ENCODE measurements at places on chromosomes 4 and X. TPM values are rescaled to one million over a fixed set of nuclear protein-coding genes. Genes with fewer than 3 reads are reported as not detected.
A peak's percentile ranks its signal among the peaks of the same experiment; 100 is the strongest.

- H3K36me3 ChIP-seq: no peaks in the 10 kb centered on the region
- DNase-seq: no peak
- H3K4me1 ChIP-seq: no peaks in the 10 kb centered on the region
- no peak overlapping the region for H3K27ac ChIP-seq
Measured at GRCh38 chr4:172945611-172946010, 223.0 kb upstream of the GALNT7 start.

- no peaks in the 10 kb centered on the region for H3K4me1 ChIP-seq
- H3K36me3 ChIP-seq: no peaks in the 10 kb centered on the region
- DNase-seq: no peak
- H3K27ac ChIP-seq: no peak overlapping the region
Measured at GRCh38 chr4:31601793-31602192, 881.6 kb downstream of the PCDH7 start.

DNA sequence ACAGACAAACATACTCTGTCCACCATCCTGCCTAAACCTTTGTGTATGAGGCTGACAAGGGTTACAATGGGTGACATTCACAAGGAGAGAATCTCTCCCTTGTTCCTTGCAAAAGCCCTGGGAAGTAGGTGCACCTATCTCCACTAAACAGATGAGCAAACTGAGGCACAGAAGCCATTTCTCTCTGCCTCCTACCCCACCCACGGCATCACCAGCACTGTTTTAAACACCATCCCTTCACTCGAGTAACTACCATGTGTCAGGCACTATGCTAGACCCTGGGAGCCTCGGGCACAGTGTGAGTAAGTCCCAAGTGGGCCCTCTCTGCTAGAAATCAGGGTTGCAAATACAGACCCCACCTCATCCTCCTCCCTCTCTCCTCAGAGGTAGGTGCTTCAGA is 899 bp downstream of the LYAR start:
- DNase-seq: no peak
- H3K4me1 ChIP-seq: peaks cover 27% of the 10 kb centered on the region

GRCh38 chr4:115361781-115362180 is 248.4 kb upstream of the NDST4 start:
- no peak overlapping the region for H3K4me3 ChIP-seq
- no peak for DNase-seq
- no peak overlapping the region for H3K27ac ChIP-seq
- no peaks in the 10 kb centered on the region for H3K27me3 ChIP-seq
- no peaks in the 10 kb centered on the region for H3K36me3 ChIP-seq

- peaks cover 5% of the 10 kb centered on the region for H3K36me3 ChIP-seq
- H3K27me3 ChIP-seq: no peaks in the 10 kb centered on the region
- DNase-seq: no peak
- H3K4me1 ChIP-seq: no peaks in the 10 kb centered on the region
- no peak overlapping the region for H3K27ac ChIP-seq
Measured at GRCh38 chr4:25929298-25929686, 15.3 kb downstream of the SMIM20 start.

DNA sequence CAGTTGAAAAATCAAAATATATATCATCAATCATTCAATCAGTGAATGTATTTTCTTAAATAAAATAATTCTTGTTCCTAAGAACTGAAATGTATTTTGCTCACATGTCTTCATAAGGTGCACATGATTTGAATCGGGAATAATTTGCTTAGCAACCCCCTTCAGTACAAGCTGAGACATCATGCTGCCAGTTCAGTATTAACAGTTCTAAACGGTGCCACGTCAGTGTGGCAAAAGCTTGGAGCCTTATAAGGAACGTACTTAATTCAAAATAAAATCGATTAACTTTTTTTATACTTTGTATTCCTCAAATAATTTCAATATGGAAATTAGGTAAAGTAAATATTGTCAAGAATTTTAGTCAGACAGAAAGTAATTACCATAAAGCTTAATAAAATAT is 287.9 kb downstream of the CCSER1 start:
- no peak for DNase-seq
- H3K4me3 ChIP-seq: no peak overlapping the region
- no peak overlapping the region for H3K27ac ChIP-seq
- H3K36me3 ChIP-seq: no peaks in the 10 kb centered on the region
- no peaks in the 10 kb centered on the region for H3K4me1 ChIP-seq

DNA sequence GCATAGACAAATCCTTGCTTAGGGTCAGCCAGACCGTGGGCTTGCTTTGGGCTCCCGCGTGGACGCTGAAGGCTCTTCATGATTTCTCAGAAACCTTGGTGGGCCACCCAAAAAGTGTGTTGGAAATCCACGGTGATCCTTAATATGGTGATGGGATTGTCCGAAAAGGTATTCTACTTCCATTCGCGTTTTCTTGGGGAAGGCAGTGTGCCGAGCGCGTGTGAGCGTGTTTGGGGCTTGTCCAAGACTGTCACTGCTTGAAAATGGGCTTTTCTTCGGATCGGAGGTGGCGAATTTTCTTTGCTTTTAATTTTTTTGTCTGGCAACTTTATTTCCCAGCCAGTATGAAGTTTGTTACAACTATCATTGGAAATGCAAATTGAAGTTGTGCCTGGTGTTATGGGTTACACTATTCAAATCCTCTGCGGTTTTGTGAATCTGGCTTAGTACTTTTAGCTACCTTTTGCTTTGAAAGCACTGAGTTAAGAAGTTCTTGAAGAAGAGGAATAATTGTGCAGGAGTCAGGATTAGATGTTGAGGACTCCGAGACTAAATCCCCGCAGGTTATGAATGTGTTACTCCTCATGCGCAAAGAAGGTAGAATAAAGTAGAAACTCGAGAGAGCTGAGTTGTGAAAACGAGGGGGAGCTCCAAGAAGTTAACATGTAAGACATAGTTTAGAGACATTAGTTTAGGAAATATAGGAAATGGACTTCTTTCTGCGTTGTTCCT is 3.2 kb downstream of the SPRY1 start:
- H3K4me1 ChIP-seq: peaks cover 31% of the 10 kb centered on the region
- no peak for DNase-seq
- peak overlapping the region; percentile 38 for H3K4me3 ChIP-seq
- H3K27ac ChIP-seq: no peak overlapping the region
- no peaks in the 10 kb centered on the region for H3K36me3 ChIP-seq

DNA sequence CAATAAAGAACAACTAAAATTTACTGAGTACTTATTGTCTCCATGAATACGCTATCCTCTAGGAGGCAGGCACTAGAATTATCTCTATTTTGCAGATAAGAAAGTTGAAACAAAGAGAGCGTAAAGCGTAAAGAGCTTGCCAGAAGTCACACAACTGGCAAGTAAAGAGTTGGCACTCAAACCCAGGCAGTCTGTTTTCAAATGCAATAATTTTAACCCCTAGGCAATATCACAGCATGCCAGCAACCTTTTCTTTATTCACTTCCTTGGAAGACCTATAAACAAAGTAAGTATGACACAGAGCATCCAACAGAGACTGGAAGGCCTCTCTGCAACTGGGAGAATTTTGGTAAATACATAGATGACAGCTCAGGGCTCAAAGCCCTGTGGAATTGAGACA is 23.2 kb upstream of the AMELX start:
- H3K4me3 ChIP-seq: no peak overlapping the region
- no peaks in the 10 kb centered on the region for H3K4me1 ChIP-seq
- H3K36me3 ChIP-seq: no peaks in the 10 kb centered on the region

DNA sequence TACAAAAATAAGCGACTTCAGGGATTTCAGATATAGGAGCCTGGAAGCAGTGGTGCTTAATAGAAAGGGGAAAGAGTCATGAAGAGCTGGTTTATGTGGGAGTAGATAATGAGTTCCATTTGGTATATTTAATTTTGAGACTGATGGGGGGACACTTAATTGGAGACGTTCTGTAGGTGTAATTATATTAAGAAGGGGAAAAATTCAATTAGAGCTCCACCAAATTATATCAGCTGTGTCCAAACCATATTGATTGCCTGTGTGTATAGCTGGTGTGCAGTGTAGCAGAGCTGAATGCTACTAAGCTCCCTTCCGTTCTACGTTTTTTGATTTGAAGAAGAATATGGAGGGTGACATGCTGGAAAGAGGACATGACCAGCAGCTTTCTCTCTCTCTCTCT is 282.3 kb downstream of the DMD start:
- DNase-seq: no peak
- H3K36me3 ChIP-seq: no peaks in the 10 kb centered on the region
- no peak overlapping the region for H3K27ac ChIP-seq
- no peaks in the 10 kb centered on the region for H3K4me1 ChIP-seq
- no peaks in the 10 kb centered on the region for H3K27me3 ChIP-seq

DNA sequence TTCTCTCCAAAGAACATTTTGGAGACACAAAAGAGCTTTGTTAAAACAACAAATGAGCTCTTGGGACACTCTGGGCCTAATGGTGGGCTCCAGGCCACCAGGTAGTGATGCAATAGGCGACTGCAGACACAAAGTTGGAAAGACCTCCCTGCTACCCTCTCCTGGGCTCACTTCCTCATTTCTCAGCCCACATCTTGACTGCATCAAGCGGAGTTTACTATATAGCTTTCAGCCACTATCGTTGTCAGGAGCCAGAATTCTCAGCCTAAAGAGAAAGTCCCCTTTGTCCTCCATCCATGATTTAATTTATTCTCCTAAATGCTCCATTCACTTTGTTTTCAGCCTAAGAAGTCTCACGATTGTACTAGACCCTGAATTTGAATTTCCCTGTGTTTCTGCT is 114.9 kb downstream of the EFHC2 start:
- H3K4me3 ChIP-seq: no peak overlapping the region
- no peaks in the 10 kb centered on the region for H3K36me3 ChIP-seq
- DNase-seq: no peak
- H3K27ac ChIP-seq: no peak overlapping the region
- H3K4me1 ChIP-seq: no peaks in the 10 kb centered on the region

DNA sequence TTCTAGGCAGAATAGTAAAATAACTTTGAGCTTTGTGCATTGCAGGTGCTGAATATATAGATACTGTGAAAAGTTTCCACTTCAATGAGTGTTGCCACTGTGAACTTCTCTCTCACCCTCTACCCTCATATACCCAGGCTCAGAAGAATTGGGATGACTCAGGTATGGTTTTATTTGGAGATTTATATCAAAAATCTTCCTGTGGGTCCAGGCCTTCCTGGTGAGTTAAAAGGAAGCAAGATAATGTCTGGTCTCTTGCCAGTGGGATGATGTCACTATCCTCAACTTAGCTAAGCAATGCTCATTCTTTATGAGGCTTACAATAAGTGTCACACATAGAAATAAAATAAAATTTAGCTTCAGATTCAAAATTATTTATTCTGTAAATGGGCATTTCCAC is 153.3 kb upstream of the TENT5D start:
- H3K27me3 ChIP-seq: no peaks in the 10 kb centered on the region
- no peak for DNase-seq
- H3K27ac ChIP-seq: no peak overlapping the region

DNA sequence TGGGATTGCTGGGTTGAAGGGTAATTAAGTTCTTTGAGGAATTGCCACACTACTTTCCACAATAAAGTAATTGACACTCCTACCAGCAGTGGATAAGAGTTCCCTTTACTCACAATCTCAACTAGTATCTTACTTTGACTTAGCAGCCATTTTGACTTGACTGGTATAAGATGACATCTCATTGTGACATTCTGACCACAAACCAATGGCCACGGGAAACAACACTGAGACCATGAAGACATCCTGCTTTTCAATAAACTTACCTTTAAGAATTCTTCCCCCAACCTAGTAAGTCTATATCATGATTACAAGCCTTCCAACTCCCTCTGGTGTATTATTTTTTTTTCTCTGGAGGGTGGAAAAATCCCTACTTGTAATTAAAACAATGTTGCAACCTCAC is 66.9 kb upstream of the WDR1 start:
- H3K36me3 ChIP-seq: no peaks in the 10 kb centered on the region
- peaks cover 12% of the 10 kb centered on the region for H3K4me1 ChIP-seq
- H3K4me3 ChIP-seq: no peak overlapping the region
- DNase-seq: no peak
- H3K27ac ChIP-seq: no peak overlapping the region
- H3K27me3 ChIP-seq: no peaks in the 10 kb centered on the region

- no peak overlapping the region for H3K4me3 ChIP-seq
- no peaks in the 10 kb centered on the region for H3K27me3 ChIP-seq
- DNase-seq: no peak
- no peaks in the 10 kb centered on the region for H3K36me3 ChIP-seq
- H3K4me1 ChIP-seq: no peaks in the 10 kb centered on the region
Measured at GRCh38 chr4:53671757-53672156, 80.5 kb upstream of the LNX1 start.

DNA sequence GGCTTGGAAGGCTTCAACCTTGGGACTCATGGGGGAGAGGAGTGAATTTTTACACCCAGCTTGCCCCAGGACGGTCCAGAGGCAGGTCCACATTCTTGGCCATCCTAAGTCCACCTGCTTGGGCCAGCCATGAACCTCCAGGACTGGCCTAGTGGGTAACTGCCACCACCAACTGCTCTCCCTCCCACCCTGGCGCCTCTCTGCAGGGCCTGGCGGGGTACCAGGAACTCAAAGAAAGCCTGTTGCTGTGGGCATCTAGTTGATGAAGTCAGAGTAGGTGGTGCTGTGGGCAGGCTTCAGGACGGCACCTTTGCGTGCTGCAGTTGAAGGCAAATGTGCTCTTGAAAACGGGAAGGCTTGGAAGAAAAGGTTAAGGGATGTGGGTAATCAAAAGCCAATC is 12.0 kb downstream of the BCOR start:
- no peaks in the 10 kb centered on the region for H3K36me3 ChIP-seq
- H3K27me3 ChIP-seq: no peaks in the 10 kb centered on the region
- H3K4me3 ChIP-seq: no peak overlapping the region
- H3K27ac ChIP-seq: no peak overlapping the region
- no peak for DNase-seq

DNA sequence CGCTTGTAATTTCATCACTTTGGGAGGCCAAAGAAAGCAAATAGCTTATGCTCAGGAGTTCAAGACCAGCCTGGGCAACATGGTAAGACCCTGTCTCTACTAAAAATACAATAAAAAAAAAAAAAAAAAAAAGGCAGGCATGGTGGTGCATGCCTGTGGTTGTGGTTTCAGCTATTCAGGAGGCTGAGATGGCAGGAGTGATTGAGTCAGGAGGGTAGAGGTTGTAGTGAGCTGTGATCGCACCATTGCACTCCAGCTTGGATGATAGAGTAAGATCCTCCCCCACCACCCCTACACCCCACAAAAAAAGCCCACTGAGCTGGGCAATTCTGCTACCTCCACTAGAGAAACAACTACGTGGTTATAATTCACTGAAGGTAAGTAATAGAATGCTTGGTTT is 118.8 kb upstream of the PCDH18 start:
- H3K27ac ChIP-seq: no peak overlapping the region
- DNase-seq: no peak
- H3K4me1 ChIP-seq: no peaks in the 10 kb centered on the region
- no peak overlapping the region for H3K4me3 ChIP-seq
- no peaks in the 10 kb centered on the region for H3K27me3 ChIP-seq

GRCh38 chr4:79078339-79078738 is 139.1 kb upstream of the PAQR3 start:
- no peaks in the 10 kb centered on the region for H3K27me3 ChIP-seq
- no peak overlapping the region for H3K27ac ChIP-seq
- DNase-seq: no peak
- no peaks in the 10 kb centered on the region for H3K4me1 ChIP-seq

- no peak overlapping the region for H3K27ac ChIP-seq
- H3K36me3 ChIP-seq: no peaks in the 10 kb centered on the region
- DNase-seq: no peak
- H3K27me3 ChIP-seq: no peaks in the 10 kb centered on the region
Measured at GRCh38 chrX:66046612-66047235, 6.8 kb upstream of the VSIG4 start.

CD38 gene
- 6.4 TPM for total RNA-seq

NHSL2 gene
- 6.7 TPM for total RNA-seq

NMU gene
- not detected for total RNA-seq

FOXP3 gene
- total RNA-seq: 198 TPM

CLIC2 gene
- total RNA-seq: 1.2 TPM

AFM gene
- not detected for total RNA-seq

ATP1B4 gene
- not detected for total RNA-seq

HAND2 gene
- total RNA-seq: not detected

AMTN gene
- total RNA-seq: not detected
